ENCODE measurements at places on chromosomes 2 and 18.

- no peak for DNase-seq
These were observed 45.7 kb upstream of the SNED1 start for GRCh38 chr2:240952496-240953246.

DNA sequence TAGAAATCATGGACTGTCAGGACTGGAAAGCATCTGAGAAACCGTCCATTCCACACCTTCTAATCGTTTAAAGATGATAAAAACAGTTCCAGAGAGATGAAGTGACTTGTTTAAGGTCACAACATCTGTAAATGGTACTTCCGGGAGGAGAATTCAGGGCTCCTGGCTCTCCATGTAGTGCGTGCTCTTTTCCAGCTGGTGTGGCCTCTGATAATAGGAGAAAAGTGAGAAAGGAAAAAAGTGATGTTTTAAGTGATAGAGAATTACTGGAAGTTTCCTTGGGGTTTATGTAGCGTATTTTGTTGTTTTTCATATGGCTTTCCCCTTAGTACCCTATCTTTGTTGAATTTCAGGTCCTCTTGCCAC is 663 bp downstream of the C2orf49 start:
- no peak for DNase-seq

DNA sequence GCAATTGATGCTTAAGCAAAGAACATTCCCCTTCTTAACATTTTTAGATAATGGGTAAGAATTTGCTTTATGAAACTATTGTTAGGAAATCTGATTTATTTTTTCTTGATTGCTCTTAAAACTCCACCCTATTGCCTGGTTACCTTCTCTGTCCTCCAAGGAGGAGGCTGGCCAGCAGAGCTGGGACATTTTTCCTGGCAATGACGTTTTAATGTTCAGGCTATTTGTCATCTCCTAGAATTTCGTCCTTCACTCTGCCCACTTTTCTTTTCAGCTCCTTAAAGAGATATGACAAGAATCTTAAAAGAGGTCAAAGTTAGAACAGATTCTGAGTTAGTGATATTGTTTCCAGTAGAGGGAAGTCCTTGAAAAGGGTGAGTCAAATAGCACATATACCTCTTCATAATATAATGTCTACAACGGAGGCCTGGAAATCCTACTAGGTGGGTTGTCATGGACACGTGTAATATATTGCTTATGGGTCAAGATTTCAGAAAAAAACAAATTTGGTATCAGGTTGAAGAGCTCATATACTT is 141.0 kb downstream of the CMPK2 start:
- DNase-seq = no peak

DNA sequence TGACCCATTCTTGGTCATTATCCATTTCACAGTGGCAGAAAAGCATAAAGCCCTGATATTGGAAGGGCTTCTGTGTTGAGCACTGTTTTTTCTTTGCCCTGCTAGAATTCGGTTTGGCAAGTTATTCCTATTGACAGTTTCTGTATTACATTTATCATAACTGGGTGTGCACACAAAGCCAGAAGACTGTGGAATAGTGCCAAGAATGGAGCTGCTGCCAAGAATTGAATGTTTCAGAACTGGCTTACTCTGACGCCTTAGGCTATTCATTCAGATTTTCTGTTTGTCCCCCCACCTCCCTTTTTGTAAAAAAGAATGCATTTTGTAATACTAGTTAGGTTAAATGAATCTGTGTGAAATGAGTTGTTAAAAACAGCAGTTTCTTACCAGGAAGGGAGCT is 12.7 kb downstream of the KDM3A start:
- DNase-seq = no peak

DNA sequence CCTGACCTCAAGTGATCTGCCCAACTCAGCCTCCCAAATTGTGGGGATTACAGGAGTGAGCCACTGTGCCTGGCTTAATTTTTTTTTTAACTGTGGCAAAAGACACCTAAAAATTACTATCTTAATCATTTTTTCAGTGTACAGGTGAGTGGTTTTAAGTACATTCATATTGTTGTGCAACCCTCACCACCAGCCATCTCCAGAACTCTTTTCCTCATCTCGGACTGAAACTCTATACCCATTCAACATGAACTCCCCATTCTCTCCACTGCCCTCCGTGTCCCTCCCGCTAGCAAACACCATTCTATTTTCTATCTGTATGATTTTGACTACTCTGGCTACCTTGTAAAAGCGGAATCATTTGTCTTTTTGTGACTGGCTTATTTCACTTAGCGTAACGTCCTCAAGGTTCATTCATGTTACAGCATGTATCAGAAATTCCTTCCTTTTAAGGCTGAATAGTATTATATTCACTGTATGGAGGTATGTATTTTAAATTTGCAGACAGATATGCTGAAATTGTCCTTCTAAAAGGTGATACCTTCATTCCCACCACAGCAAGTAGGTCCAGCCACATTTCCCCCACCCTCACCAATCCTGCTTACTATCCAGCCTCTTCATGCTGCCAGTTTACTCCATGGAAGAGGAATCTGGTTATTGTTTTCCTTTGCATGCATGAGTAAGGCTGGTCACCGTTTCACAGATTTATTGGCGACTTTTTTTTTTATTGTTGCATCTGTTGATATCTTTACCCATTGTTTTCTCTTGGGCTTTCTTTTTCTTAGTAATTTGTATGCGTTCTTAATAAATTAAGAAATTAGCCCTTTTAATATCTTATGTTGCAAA is 40.6 kb upstream of the ANXA4 start:
- no peak for DNase-seq

- no peak for DNase-seq
These were observed 34.0 kb downstream of the ABCB11 start for GRCh38 chr2:168997118-168997521.
